HFF-Myc (cell line): ENCODE measurements at places on chromosomes 1 and 21.

GRCh38 chr1:107680579-107680985 is 284.4 kb downstream of the VAV3 start:
- DNase-seq = no peak

DNA sequence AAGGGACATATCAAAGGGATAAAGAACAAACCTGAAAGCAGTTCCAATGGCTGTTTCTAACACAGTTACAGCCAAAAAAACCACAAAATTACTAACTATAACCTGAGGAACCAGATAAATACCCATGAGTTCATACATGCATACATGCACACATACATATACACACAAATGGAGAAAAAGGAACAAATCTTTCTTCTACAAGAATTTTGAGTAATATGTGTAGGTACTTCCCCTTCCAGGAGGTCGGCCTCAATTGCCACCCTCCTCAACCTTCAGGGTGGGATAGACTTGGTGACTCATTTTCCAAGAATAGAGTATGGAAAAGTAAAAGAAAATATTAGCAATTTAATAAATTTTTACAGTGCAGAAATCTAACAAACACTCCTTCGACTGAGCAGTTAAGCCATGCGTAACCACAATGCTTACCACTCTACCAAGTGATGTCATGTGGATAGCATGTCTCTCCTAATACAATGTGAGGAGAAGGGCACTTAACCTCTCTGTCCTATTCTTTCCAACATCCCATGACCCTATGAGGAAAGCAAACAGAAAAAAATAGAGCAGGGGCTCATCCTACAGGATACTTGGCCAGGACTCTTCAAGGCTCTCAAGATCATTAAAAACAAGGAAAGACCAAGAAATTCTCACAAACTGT is 243.0 kb upstream of the RUNX1 start:
- no peak for DNase-seq

DNA sequence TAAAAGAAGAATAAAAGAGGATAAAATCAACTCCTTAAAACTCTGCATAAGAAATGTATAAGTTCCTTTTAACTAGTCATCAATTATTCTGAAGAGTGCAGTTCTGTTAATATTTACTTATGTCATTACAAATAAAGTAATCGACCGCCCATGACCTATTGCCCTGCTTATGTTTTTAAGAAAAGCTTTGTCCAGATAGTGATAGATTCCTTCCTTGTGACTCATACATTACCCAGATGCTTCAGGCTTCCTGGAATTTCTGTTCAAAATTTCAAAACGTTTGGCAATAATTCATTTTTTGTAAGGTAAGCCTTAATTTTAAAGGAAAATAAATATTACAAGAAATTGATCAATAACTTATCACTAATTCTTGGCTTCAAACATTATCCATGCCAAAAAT is 918.2 kb upstream of the ADGRL2 start:
- no peak for DNase-seq

- DNase-seq = no peak
Observed at GRCh38 chr1:40132383-40133311, 28.5 kb upstream of the RLF start.

GRCh38 chr1:163174524-163175437 is 27.9 kb downstream of the RGS5 start:
- DNase-seq = peak; percentile 57

DNA sequence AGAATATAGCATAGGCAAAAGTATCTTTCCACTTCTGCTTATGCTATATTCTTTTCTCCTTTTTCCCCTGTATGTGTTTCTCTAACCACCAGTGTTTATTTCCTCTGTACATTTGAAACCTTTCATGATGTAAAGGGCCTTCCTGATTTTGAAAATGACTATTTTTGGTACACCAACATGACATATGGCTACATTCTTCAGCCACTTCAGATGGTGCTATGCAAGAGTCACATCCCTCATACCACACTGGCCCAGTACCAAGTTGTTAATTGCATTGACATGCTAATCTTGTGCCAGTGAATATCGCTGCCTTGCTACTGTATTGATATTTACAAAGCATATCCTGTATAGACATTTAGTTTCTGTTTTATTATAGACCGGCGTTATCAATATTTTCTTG is 408.7 kb downstream of the NCAM2 start:
- no peak for DNase-seq

GRCh38 chr1:10211805-10212410 is 1.5 kb downstream of the KIF1B start:
- no peak for DNase-seq

DNA sequence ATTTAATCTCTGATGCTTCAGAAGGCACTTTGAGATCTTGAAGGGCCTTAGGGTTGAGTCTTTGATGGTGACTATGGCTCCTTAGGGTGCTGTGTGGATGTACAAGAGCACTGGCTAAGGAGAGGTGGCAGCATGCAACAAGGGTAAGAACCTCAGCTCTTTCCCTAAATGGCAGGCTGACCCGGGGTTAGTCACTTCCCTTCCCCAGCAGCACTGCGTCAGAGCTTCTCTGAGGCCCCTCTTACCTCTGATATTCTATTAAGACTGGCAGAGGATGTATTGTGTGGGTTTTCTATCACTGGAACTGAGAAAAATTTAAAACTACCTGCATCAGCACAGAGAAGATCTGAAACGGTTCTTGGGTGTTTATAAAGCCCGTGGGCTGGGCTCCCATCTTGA is 11.8 kb downstream of the C1orf116 start:
- no peak for DNase-seq

- DNase-seq = no peak
Observed at GRCh38 chr1:54811739-54812655, 10.9 kb upstream of the TTC22 start.

DNA sequence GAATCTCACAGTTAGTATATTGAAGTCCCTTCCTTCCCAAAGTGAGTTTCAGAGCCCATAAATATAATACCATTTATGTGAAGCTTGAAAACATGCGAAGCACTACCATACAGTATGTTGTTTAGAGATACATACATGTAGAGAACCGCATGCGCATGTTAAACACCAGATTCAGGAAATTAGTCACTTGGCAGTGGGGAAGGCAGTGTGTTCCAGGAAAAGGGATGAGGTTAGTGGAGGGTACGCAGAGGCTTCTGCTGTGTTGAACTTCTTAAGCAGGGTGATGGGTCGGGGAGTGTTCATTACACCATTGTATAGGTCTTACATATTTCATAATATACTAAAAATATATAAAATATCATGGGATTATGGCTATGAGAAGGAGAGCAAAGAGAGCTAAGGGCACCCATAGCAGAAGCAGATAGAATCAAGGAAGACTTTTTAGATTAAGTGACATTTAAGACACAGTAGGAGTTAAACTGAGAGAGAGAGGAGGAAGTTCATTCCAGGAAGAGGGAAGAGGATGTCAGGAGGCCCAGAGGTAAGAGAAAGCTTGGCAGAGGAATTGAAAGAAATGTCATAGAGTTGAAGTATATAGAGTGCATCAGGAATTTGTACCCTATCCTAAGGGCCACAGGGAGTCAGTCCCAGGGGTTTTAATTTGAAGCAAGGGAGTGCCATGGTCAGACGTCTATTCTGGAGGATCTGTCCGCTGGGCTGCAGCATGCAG is 43.5 kb upstream of the SARS1 start:
- no peak for DNase-seq

GRCh38 chr1:115340879-115341278 is 2.8 kb upstream of the NGF start:
- DNase-seq = no peak

DNA sequence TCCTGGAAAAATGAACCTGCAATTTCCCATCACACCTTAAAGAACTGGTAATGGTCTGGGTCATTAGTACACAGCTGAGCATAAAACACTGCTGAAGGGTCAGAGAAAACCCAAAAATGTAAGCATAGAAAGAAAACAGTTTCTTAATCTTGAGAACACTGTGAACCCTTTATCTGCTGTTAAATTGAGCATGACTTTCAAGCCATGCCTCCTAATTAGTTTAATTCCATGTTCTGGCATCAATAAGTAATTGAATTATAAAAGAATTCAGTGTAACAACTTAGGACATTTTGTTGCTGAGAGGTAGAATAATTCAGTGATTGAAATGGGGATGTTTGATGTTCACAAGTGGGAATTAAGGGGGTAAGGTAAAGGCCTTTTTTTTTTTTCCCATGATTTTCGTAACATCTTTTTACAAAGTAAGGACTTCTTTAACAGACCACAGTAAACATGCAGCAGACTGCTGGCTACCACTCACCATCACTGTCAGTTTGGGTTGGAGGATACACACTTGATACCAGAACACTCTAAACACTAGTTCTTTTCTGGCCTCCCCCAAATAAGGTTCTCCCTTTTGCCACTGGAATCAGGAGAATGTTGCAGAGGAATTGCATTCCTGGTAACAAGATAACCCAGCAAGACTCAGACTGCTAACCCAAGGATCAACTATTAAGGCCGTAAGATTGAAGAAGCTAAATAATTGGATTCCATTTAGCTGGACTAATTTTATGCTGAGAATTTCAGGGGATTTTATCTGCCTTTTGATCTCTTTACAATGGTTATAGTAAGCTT is 3.0 kb downstream of the RWDD3 start:
- DNase-seq = no peak

GRCh38 chr1:60764489-60764888 is 317.9 kb upstream of the NFIA start:
- DNase-seq = no peak

DNA sequence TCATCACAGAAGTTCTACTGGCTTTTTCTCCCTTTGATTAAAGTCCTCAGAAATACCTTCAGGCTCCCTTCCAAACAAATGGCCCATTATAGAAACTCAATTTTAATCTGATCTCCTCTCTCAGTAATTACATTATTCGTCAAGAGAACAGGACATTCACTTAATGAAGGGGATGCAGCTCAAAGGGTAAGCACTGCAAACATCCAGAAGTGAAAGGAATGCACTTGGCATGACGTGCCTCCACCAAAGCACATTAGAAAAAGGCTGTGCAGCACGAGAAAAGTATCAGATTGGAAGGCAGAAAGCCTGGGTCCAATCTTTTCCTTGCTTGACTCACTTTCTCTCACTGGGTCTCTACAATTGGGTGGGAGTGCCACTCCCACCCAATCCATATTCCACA is 222.6 kb upstream of the BEND5 start:
- DNase-seq = no peak

GRCh38 chr21:38914528-38915293 is 109.0 kb downstream of the ETS2 start:
- DNase-seq = no peak

GRCh38 chr1:32977546-32978087 is 13.0 kb upstream of the RNF19B start:
- no peak for DNase-seq

GRCh38 chr1:112061056-112061455 is 71.6 kb upstream of the KCND3 start:
- no peak for DNase-seq
